ENCODE measurements at places on chromosomes 1 and 21.

GRCh38 chr1:92123868-92124267, 43.7 kb downstream of the BTBD8 start:
- DNase-seq = no peak

- no peak for DNase-seq
These were observed 15.3 kb downstream of the LDLRAD1 start for GRCh38 chr1:54002544-54003248.

- no peak for DNase-seq
These were observed 521.1 kb upstream of the BEND5 start for GRCh38 chr1:49297783-49298182.

DNA sequence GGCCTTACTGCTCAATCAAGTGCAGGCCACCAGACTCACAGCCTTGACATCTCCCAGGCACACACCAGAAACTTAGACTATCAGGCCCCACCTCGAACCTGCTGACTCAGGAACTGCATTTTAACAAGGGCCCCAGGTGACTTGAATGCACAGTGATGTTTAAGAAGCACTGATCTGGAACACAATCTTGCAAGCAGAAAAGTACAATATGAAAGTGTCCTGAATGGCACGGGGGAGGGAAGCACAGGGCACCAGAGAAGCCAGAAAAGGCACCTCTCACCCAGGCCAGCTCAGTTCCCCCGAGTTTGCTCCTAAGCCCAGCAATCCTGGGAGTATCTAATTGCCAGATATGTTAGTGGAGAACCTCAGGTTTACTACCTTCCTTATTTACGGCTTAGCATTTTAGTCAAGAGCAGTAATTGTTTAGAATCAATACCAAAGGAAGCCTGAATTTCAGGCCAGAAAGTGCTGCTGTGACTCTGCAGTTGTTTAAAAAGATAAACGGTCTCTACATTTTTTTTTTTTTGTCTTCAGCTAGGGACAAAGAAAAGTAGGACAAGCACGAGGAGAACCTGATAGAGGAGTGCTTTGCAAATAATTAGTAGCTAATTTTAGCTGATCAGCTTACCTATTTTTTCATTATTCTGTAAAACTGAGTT, 50.9 kb upstream of the CDC42BPA start:
- DNase-seq = no peak

DNA sequence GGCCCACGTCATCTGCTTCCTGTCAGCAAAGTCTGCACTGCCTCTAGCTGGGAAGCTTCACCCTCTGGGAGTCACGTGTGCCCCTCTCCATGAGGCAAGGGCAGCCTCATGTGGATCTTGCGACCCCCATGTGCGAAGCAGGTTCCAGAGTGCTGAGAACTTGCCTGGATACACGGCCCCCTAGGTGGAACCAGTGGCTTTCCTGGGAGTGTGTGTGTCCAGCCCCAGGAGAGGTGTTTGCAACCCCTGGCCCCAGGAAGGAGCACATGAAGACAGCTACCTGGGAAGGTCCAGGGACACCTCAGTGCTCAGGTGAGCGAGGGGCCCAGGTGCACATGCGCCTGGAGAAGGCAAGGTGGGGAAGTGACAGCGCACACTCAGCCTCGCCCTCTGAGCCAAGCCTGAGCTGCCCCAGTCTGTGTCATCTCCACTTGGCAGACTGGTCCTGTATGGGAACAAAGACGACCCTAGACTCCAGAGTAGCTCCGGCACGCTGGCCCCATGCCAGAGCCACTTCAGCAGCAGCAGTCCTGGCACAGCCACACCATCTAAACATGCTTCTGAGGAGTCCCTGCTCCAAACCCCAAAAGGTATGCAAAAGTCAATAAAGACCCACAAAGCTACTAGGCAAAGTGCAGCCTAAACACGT, 8.9 kb downstream of the LSS start:
- DNase-seq = no peak

DNA sequence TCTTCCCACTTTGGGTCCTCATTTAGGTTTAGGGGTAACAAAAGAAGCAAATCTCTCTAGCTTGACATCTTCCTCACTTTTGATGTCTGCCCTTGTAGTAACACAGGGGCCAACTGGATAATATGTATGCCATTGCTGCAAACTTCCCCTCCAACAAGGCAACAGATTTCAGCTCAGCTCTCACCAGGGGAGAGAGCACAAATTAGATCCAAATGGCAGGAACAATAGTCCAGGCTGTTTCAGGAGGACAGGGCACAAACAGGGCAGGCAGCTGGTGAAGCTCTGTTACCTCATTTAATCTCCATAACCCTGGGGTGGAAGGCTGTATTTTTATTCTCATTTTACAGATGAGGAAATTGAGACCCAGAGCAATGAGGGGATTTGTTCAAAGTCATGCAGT, 4.3 kb upstream of the PIK3R3 start:
- DNase-seq = no peak

DNA sequence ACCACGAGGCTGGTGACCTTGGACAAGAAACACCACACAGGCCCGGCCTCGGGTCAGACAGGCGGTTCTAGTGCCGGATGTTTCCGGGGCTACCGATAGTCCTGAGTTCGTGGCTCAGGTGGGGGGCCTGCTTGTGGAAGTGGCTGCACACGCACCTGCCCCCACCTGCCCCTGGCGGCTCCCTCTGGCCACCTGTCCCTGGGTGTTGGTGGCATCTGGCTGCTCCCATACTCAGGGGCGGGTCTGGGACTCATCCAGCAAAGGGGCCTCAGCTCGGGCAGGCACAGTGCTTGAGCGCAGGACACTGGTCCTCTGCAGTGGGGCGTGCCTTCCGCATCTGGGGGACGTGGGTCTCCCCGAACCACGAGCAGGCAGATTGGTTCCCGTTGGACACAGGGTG, 33.6 kb downstream of the TP73 start:
- no peak for DNase-seq

DNA sequence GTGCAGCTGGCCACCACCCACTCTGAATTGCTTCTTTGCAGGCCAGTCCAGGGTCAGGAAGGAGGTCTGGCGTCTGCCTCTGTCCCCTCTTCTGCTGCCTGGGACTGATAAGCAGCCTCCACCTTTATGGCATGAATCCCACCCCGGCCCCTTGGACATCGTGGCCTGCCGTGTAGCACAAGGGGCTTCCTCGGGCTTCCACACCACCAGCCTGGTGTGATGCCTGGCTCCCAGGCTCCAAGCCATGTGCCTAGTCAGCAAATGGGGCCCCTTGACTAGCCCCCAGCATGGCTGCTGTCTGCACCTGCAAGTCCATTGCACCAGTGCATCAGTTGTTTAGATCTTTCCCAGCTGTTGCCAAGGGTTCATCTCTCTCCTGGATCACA, 9.9 kb upstream of the ARF1 start:
- no peak for DNase-seq

GRCh38 chr1:15094719-15095495, 58.6 kb upstream of the TMEM51 start:
- no peak for DNase-seq

GRCh38 chr1:159171254-159171687, at the start of gene CADM3:
Gene CADM3 (plus strand): TSS chr1:159171615. CDS start chr1:159171766, 151 bp downstream.
- no peak for DNase-seq

DNA sequence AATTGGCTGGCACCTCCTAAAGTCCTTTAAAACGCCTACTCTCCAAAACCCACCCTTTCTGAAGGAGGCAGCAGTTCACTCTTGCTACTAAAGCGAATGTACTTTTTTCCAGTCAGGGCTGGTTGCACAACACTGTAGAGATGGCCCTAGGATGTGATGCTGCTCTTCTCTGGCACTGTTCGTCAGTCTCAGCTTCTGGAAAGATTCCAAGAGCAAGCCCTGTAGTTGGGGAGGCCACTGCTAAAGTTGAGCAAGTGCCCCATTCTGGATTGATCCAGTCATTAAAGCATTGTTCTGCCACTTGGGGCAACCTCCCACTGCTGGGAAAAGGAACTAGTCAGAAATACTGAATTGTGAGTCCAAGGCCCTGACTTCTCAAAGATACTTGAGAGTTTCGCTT, 28.5 kb upstream of the KCNQ4 start:
- no peak for DNase-seq

GRCh38 chr1:67367370-67368045, 59.8 kb downstream of the IL12RB2 start:
- DNase-seq = no peak

DNA sequence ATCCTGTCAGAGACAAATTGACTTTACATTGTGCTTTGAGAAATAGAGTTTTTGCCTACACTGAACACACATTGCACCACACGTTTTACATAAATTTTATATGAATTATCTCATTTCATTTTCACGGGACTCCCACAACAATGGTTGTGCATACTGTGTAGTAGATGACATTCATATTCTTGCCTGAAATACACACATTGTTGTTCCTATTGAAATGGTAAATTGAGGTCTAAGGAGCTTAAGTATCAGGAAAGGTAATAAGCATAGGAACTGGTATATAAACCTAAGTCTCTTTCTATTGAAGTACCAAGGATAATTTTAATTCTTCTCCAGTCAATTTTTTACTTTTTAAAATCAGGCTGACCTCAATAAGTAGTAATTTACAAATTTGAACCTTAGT, 473.7 kb upstream of the DEPDC1 start:
- DNase-seq = no peak

GRCh38 chr1:71787699-71788098, 494.6 kb downstream of the NEGR1 start:
- no peak for DNase-seq

DNA sequence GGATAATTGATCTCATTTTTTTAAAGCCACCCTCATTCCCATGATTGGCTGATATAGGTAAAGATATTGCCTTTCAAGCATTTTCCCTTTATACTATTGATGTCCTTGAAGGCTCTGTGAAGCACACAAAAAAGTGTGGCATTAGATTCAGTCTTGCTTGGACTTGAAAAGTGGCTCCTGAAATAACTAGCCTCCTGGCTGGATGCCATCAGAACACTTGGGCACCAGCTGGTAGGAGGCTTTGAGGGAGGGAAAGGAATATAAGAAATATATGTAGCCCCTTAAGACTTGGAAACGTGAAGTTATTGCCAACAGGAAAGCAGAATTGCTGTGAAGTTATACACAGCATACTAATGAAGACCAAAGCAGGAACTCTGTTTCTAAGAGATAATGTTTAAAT, 14.1 kb downstream of the MTR start:
- DNase-seq = no peak

GRCh38 chr1:196361112-196361714, 247.0 kb downstream of the KCNT2 start:
- no peak for DNase-seq

- DNase-seq = no peak
These were observed 104.5 kb upstream of the HNRNPU start for GRCh38 chr1:244968881-244969280.

DNA sequence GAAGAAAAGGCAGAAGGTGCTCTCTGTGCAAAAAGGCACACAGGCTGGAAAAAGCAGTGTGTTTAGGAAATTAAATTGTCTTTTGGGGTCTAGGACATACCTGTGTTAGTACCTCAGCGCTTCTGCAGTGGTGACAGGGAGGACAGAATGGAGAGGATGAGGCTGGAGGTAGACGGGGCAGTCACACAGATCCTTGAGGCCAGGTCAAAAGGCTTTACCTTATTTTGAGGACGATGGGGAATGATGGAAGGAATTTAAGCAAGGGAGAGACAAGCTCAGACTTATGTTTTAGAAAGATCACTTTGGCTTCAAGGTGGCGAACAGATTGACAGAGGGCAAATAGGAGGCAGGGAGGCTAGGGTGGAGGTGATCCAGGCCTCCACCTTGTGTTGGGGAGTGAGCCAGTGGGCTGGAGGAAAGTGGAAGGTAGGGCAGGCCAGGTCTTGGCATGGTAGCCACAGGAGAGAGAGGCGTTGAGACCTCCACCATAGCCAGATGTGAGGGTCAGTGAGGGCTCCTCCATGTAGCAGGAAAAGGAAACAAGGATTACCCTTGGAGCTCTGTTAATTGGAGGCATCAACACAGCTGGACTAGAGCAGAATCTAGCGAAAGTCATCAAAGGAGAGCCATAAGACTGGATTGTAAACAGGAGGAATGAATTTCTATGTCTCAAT, 4.2 kb downstream of the CYP4B1 start:
- DNase-seq = no peak

DNA sequence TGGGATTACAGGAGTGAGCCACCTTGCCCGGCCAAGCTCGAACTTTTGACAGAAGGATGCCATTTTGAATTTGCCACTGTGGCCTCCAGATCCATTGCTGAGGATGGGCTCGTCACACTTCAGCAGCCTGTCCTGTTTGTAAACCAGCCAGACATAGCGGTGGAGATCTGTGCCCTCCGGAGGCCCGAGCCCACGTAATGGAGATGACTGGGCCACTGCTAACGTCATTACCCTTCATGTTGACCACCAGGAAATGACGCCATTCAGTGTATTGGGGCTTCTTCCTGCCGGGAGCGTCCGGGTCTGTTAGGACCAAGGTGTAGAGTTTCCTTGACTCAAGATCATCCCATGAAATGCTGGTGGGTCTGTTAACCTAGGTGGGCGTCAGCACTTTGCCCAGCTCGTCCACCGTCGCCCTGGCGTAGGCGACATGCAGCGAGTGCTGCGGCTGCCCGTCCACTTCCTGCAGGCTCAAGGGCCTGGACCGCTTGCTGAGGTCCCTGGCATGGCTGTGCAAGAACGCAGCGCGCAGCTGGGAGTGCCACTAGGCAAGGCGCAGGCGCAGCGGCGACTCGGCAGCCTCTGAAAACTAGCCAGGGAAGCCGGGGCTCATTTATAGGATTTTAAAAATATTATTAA, 40.8 kb downstream of the PTPRC start:
- DNase-seq = peak; percentile 81

GRCh38 chr1:162007466-162007865, 16.2 kb downstream of the OLFML2B start:
- no peak for DNase-seq

DNA sequence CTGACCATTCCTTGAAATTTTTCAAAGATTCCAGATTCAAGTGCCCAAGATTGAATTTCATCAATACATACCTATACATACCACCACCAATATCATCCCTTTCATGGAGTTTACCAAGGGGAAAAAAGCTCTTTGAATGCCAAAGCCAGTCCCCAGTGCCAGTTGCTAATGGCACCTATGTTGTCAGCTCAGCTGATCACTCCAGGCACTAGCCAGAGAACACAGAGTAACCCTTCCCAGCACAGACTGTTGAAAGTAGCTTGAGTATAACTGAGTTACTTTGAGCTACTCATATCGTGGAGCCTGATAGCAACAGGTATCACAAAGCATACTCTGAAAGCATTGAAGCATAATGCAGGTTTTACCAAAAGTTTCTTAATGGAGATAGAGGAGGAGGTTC, 133.9 kb upstream of the NFIA start:
- DNase-seq = no peak

GRCh38 chr1:53075761-53076163, 13.7 kb downstream of the PODN start:
- no peak for DNase-seq

- DNase-seq = no peak
These were observed 1.8 kb upstream of the KIAA2013 start for GRCh38 chr1:11927866-11928592.

Data from CD4-positive, alpha-beta T cell treated with Interleukin-17A for 1 hour (primary cell).